ENCODE measurements at places on chromosomes 7 and 10.

- DNase-seq = no peak
These were observed 63.6 kb upstream of the RAB18 start for GRCh38 chr10:27440478-27440877.

DNA sequence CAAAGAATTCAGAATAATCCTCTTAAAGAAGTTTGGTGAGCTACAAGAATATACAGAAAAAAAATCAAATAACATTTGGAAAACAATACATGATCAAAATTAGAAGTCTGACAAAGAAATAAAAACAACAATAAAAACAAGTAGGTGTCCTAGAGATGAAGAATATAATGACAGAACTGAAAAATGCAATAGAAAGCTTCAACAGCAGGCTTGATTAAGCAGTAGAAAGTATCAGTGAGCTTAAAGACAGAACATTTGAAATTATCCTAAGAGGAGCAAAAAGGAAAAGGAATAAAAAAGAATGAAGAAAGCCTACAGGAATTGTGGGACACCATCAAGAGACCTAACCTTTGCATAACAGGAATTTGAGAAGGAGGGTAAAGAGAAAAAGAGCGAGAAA lies 238.8 kb downstream of the ZEB1 start:
- DNase-seq = no peak

- DNase-seq = no peak
These were observed 634.2 kb upstream of the AUTS2 start for GRCh38 chr7:68964060-68964459.

- no peak for DNase-seq
These were observed 288.5 kb upstream of the POT1 start for GRCh38 chr7:125218076-125218475.

DNA sequence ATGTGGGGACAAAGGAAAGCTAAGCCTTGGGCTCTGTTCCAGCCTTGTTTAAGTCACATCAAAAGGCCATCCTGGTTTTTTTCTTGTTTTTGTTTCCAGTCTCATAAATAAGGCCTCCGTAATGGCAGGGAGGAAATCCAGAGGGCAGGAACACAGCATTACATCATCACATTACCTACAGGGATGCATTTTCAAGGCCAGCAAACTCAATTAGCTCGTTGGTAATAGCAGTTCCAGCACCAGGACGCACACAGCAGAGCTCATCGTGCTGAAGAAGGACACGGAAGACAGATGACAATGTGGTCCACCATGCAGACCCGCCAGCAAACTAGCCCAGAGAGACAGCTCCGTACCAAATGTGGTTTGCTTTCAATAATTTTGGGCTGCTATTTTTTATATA lies 1209.2 kb downstream of the TYW1 start:
- no peak for DNase-seq

GRCh38 chr10:73816917-73817729 lies 5.7 kb upstream of the NDST2 start:
- no peak for DNase-seq

DNA sequence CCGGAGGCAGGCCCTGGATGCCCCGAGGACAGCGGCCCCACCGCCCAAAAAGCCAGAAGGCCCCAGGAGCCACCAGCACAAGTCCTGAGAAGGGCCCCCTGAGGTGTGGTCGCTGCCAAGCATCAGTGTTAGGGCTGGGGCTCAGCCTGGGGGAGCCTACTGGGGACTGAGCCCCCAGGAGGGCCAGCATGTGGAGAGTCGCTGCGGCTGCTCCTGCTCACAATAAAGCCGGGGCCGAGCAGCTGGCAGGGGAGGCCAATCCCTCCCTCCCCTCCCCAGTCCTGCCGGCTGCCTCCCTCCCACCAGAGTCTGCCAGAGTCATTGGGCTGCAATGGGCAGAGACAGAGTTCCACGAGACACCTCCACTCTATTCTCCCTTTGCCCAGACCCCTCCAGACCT lies 3.1 kb upstream of the ASIC3 start:
- DNase-seq = no peak

- no peak for DNase-seq
These were observed 369.8 kb downstream of the SDK1 start for GRCh38 chr7:3670898-3671297.

DNA sequence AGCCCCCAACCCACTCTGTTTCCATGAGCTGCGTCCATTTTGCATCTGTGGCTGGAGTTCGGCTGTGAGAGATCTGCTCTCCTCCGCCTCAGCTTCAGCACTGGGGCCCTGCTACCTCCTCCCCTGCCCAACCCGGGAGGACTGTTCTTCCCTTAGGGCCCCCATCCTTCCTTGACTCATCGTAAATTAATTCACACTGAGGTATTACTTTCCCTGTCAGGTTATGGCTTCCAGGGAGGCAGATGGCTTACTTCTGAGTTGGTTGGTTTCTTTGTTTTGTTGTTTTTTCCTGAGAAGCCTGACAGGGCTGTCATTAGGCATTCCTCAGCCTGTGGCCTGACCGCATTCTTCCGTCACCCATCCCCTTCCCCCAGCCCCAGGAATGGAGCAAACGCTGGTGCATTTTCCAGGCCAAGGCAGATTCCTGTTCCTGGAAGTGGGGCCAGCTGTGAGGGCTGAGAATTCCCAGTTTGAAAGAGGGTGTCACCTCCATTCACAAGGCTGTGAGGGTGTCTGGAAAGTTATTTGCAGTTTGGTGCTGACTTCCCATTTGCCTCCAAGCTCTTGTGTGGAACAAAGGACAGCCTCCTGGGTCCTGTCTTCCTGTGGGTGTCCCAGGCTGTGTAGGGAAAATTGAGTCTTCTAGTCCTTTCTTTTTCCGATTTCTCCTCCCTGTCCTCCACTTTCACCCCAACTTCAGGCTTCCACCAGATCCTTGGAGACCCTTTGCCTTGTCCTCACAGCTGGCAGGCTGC lies 11.7 kb downstream of the CPA5 start:
- no peak for DNase-seq

DNA sequence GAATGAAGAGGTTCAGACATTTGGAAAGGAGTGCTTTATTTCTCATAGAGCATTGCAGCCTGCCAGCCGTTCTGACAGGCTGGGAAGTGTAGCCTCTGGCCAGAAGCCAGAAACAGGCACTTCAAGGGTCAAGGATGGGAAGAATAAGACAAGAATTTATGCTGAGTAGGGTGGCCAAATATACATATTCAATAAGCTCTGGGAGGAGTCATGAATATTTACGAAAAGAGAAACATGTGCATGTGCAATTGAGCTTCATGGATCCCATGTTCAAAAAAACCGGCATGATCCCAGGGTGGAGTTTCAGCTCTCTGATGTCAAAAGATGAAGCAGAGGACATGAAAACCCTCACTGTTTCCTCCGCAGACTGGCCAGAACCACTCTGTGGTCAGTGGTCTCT lies 32.9 kb downstream of the TLX1 start:
- no peak for DNase-seq

GRCh38 chr10:109191823-109192222 lies 731.5 kb downstream of the XPNPEP1 start:
- DNase-seq = no peak

GRCh38 chr7:102874166-102874829 lies 38.5 kb upstream of the LRRC17 start:
- no peak for DNase-seq

GRCh38 chr7:95865716-95866371 lies 93.5 kb downstream of the DYNC1I1 start:
- DNase-seq = no peak

DNA sequence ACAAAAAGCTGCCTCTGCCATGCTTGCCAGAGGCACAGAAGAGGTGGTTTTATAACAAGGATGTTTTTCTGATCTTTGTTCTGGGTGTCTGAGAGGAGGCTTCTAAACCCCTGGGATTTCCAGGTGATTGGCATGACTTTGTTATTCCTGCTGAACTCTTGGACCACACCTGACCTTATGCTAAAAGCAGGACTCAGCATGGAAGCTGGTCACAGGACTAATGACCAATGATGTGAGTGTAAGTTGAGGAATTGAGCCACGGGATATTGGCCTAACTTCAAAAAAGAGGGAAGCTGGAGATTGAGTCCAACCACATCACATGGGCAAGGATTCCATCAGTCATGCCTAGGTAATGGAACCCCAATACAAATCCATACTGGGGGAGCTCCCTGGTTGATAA lies 437.9 kb downstream of the POM121L12 start:
- no peak for DNase-seq

- no peak for DNase-seq
These were observed 69.3 kb downstream of the GTF2IRD1 start for GRCh38 chr7:74523015-74523414.

GRCh38 chr10:4809156-4809555 lies 16.9 kb upstream of the AKR1E2 start:
- no peak for DNase-seq

DNA sequence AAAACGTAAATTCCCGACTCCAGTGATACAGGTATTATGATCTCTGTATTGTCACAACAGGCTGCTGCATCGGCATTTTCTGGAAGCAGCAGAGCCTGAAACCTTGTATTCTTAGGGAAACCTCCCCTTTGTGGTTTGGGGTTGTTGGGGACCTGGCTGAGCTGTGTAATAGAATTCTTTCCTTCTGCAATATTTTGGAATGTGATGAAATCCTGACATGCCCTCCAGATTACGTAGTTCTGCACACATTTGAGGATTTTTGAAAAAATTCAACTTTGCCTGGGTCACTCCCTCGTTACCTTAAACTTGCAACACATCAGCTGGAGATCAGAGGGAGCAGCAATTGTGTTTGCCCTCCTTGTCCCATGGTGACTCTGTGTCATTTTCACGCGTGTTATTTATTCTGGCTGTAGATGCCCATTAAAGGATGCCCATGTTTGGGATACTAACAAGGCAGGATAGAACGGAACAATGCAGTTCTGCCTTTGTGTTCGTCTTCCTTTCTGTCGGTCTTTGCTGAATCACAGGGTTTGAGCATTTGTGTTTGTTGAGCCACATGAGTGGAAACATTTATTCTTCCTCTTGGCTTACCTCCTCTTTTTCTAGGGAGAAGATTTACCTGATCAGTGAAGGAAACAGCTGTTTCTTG lies 181.7 kb downstream of the TCF7L2 start:
- DNase-seq = no peak

- peak; percentile 69 for DNase-seq
These were observed 45.2 kb upstream of the TMEM213 start for GRCh38 chr7:138752518-138753149.

GRCh38 chr7:44639671-44640321 lies 33.4 kb downstream of the OGDH start:
- no peak for DNase-seq

GRCh38 chr10:3525832-3526449 lies 259.1 kb downstream of the KLF6 start:
- no peak for DNase-seq

- DNase-seq = no peak
These were observed 80.5 kb downstream of the CCNY start for GRCh38 chr10:35416619-35417312.

DNA sequence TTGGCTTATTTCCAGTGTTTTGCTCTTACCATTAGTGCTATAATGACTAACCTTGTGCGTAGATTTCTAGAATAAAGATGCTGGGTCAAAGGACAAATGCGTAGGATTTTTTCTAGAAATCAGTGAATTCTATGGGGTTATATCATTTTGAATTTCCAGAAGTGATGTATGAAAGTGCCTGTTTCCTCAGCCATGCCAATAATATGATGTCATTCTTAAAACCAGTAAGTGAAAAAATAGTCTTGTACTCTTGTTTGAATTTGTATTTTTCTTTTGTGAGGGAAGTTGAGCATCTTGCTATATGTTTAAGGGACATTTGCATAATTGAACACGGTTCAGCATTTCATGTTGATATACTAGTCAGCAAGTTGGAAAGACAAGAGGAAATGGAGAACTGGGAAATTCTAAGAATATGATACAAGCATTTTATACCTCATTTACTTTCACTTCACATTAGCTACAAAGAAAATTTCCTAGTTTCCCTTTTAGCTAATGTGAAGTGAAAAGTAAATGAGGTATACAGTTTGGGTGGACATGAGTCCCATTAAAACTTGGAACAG lies 3.8 kb upstream of the DNAH11 start:
- no peak for DNase-seq

GRCh38 chr10:73131913-73132686 lies 21.8 kb downstream of the NUDT13 start:
- no peak for DNase-seq

GRCh38 chr10:58299580-58299979 lies 30.6 kb downstream of the CISD1 start:
- DNase-seq = peak; percentile 23

Measured in stimulated activated CD4-positive, alpha-beta T cell treated with anti-CD3 and anti-CD28 coated beads, Interleukin-12 subunit alpha, Interleukin-12 subunit beta, amount 100 ng/mL, for 48 hours (primary cell).